A549 treated with Hydrocortisone at 1 μM for 4 hours (cell line): ENCODE measurements at places on chromosomes 11 and 22. TPM values are rescaled to one million over a fixed set of nuclear protein-coding genes. Genes with fewer than 3 reads are reported as not detected.

The PSMD13 gene
- total RNA-seq, result 158 to 202 TPM (median 174 TPM) in 5 replicates

The F2 gene
- total RNA-seq, result 1.7 to 3.3 TPM (median 2.3 TPM) in 5 replicates

The MS4A6A gene
- not detected in 5 replicates for total RNA-seq

The MIOX gene
- not detected in 5 replicates for total RNA-seq

The STK33 gene
- 2.7 to 5.0 TPM (median 3.8 TPM) in 5 replicates for total RNA-seq

The ACR gene
- 0.13 to 0.15 TPM in 2 of 5 replicates, not detected in the others for total RNA-seq

The DBX1 gene
- not detected in 5 replicates for total RNA-seq

The LARGE1 gene
- total RNA-seq, result 3.5 to 5.0 TPM (median 4.3 TPM) in 5 replicates

The RASL10A gene
- total RNA-seq, result 0.17 to 0.38 TPM (median 0.25 TPM) in 5 replicates

The LRRC74B gene
- total RNA-seq, result 0.02 to 0.07 TPM (median 0.07 TPM) in 3 of 5 replicates, not detected in the others

The SLC29A2 gene
- 5.8 to 8.6 TPM (median 8.0 TPM) in 5 replicates for total RNA-seq

The PICK1 gene
- total RNA-seq, result 10.4 to 14.3 TPM (median 11.2 TPM) in 5 replicates

The OR51T1 gene
- not detected in 5 replicates for total RNA-seq

The SIK2 gene
- total RNA-seq, result 7.1 to 10.4 TPM (median 7.6 TPM) in 5 replicates

The OR10D3 gene
- not detected in 5 replicates for total RNA-seq

The PHLDA2 gene
- total RNA-seq, result 83.4 to 114 TPM (median 108 TPM) in 5 replicates

The KCNE3 gene
- total RNA-seq, result not detected in 5 replicates

The GSTT2 gene
- total RNA-seq, result 0.13 to 0.15 TPM in 2 of 5 replicates, not detected in the others

The CHEK1 gene
- total RNA-seq, result 28.7 to 34.7 TPM (median 29.6 TPM) in 5 replicates

The SYT7 gene
- 1.0 to 1.4 TPM (median 1.1 TPM) in 5 replicates for total RNA-seq

The HTR3A gene
- total RNA-seq, result not detected in 5 replicates

The LRRC10B gene
- 0.09 to 0.22 TPM (median 0.13 TPM) in 5 replicates for total RNA-seq

The SSTR3 gene
- not detected in 5 replicates for total RNA-seq

The CYTH4 gene
- total RNA-seq, result 0.53 to 1.5 TPM (median 0.74 TPM) in 5 replicates

The DUSP8 gene
- 0.74 to 1.5 TPM (median 1.2 TPM) in 5 replicates for total RNA-seq

The KREMEN1 gene
- 2.6 to 5.3 TPM (median 4.4 TPM) in 5 replicates for total RNA-seq

The SCGB1C1 gene
- total RNA-seq, result not detected in 5 replicates

The INPP5J gene
- 0.33 to 0.70 TPM (median 0.54 TPM) in 5 replicates for total RNA-seq

The RDX gene
- 94.6 to 151 TPM (median 142 TPM) in 5 replicates for total RNA-seq

The WBP2NL gene
- 0.08 to 0.24 TPM (median 0.10 TPM) in 4 of 5 replicates, not detected in the other for total RNA-seq

The MCAM gene
- total RNA-seq, result 10.6 to 14.2 TPM (median 11.4 TPM) in 5 replicates

The PDE3B gene
- total RNA-seq, result 1.5 to 2.4 TPM (median 1.9 TPM) in 5 replicates

The TYR gene
- total RNA-seq, result not detected in 5 replicates

The RAB36 gene
- 6.8 to 7.8 TPM (median 7.1 TPM) in 5 replicates for total RNA-seq

The SCO2 gene
- total RNA-seq, result 2.2 to 6.4 TPM (median 5.4 TPM) in 5 replicates

The HTATIP2 gene
- 191 to 215 TPM (median 195 TPM) in 5 replicates for total RNA-seq

The OR52I1 gene
- total RNA-seq, result not detected in 5 replicates

The KRTAP5-9 gene
- 0.09 TPM in 1 of 5 replicates, not detected in the others for total RNA-seq
